Osteocyte (in vitro differentiated cells): ENCODE measurements at places on chromosomes 3 and 15. TPM values are rescaled to one million over a fixed set of nuclear protein-coding genes. Genes with fewer than 3 reads are reported as not detected.
A peak's percentile ranks its signal among the peaks of the same experiment; 100 is the strongest.

ARIH1 gene
- 166 and 172 TPM in 2 replicates for total RNA-seq

DNA sequence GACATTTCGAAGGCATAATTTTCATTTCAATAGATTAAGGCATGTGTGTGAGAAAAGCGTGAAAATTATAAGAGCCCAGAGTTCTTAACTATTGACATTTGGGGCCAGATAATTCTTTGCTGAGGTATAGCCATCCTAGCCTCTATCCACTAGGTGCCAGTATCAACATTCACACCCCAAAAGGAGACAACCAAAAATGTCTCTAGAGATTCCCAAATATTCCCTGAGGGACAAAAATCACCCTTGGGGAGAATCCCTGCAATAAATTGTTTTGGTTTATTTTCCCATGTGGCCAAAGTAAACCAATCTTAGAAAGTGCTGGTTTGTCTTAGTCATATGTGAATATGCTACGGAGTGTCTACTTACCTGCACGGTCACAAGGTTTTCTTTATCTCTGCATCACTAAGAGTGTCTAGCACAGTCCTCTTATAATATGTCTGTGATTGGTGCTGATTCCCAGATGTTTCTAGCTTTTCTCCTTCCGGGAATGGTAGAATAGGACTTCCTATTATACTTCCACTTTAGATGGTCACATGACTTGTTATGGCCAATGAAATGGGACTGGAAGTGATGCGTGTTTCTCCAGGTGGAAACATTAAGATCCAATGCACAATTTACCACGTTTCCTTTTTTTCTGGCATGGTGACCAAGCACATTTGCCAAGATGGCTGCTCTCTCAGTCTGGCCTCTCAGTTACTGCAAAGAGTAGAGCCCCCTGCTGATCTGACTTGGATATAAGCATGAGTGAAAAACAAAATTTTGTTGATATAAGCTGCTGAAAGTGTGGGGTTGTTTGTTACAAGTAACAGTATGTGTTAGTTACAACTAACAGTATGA is 8.0 kb upstream of the KBTBD8 start:
- H3K27me3 ChIP-seq, result peaks cover 34% of the 10 kb centered on the region
- no peak overlapping the region for H3K4me3 ChIP-seq
- no peak overlapping the region for H3K27ac ChIP-seq
- no peaks in the 10 kb centered on the region for H3K4me1 ChIP-seq
- no peak for DNase-seq

- H3K4me1 ChIP-seq, result peaks cover 4% of the 10 kb centered on the region
- no peaks in the 10 kb centered on the region for H3K27me3 ChIP-seq
- no peak overlapping the region for H3K27ac ChIP-seq
- no peaks in the 10 kb centered on the region for H3K36me3 ChIP-seq
- DNase-seq, result no peak
Observed at GRCh38 chr15:95565016-95565600, 765.4 kb upstream of the NR2F2 start.

DNA sequence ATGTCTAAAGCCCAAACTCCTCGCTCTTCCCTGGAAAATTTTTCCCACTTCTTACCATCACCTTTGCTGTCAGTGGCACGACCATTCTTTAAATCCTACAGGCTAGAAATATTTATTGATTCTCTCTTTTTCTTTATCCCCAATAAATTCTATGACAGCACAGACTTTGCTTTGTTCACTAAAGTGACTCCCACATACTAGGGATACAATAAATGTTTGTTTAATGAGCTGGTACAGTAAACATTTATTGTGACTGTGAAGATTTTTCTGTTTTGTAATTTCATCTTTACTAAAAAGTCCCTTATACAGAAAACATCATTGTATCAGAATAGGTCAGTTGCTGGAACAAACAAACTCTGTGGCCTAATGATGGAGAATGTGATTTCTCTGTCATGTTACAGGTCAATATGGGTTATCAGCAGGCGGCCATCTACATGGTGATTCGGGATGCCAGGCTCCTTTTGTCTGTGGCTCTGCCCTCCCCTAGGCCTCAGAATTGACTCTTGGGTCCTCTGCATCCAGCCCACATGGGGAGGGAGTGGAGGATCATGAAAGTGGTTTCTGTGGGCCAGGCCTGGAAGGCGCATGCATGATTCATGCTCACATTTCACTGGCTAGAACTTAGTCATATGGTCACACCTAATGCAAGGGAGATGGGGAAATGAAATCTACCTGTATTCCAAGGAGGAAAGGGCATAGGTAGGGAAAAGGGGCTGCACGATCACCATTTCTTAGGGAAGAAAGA is 22.7 kb upstream of the KNG1 start:
- peaks cover 25% of the 10 kb centered on the region for H3K27me3 ChIP-seq
- no peaks in the 10 kb centered on the region for H3K36me3 ChIP-seq
- H3K27ac ChIP-seq, result no peak overlapping the region
- no peak overlapping the region for H3K4me3 ChIP-seq

- peaks cover 18% of the 10 kb centered on the region for H3K4me1 ChIP-seq
- H3K27ac ChIP-seq, result no peak overlapping the region
- H3K4me3 ChIP-seq, result no peak overlapping the region
- no peaks in the 10 kb centered on the region for H3K27me3 ChIP-seq
- no peaks in the 10 kb centered on the region for H3K36me3 ChIP-seq
- DNase-seq, result no peak
Observed at GRCh38 chr3:72494626-72495025, 353.6 kb downstream of the SHQ1 start.

DNA sequence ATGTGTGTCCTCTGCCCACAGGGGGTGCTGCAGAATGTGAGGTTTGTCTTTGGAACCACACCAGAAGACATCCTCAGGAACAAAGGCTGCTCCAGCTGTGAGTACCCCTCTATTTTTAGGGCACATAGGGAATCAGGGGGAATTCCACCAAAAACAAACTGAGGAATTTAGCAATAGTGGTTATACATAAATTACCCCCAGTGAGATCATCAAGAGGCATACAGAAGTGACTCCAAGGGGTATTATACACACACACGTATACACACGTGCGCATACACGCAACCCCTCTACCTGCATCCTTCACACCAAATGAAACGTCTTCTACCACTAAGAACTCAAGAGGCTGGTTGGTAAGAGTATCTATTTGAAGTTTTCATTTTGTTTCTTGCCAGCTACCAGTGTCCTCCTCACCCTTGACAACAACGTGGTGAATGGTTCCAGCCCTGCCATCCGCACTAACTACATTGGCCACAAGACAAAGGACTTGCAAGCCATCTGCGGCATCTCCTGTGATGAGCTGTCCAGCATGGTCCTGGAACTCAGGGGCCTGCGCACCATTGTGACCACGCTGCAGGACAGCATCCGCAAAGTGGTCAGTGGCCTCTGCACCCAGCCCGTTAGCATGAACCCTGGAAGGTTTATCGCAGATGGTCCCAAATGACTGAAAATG is 2.9 kb downstream of the THBS1 start:
- H3K36me3 ChIP-seq, result peaks cover 63% of the 10 kb centered on the region
- H3K27me3 ChIP-seq, result no peaks in the 10 kb centered on the region
- H3K4me3 ChIP-seq, result peak overlapping the region; percentile 97
- no peak for DNase-seq
- peaks cover 83% of the 10 kb centered on the region for H3K4me1 ChIP-seq

DNA sequence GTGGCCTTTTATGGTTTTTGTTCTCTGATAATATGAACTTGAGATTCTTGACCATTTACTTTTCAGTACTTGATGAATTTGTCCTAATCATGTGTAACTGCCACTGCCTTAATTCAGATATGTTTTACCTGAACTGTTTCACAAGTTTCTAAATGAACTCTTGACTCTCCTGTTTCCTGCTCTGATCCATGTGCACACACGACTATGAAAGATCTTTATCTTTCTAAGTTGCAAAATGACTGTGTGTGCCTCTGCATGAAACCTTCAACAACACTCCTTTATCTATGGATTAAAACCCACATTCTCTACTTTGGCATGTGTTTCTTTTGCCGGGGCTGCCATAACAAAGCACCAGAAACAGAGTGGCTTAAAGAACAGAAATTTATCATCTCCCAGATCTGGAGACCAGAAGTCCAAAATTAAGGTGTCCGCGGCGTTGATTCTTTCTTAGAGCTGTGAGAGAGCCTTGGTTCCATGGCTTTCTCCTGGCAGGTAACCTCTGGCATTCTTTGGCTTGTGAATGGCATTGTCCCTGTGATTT is 275.0 kb downstream of the ADAMTSL3 start:
- H3K4me3 ChIP-seq, result no peak overlapping the region
- no peak overlapping the region for H3K27ac ChIP-seq

DNA sequence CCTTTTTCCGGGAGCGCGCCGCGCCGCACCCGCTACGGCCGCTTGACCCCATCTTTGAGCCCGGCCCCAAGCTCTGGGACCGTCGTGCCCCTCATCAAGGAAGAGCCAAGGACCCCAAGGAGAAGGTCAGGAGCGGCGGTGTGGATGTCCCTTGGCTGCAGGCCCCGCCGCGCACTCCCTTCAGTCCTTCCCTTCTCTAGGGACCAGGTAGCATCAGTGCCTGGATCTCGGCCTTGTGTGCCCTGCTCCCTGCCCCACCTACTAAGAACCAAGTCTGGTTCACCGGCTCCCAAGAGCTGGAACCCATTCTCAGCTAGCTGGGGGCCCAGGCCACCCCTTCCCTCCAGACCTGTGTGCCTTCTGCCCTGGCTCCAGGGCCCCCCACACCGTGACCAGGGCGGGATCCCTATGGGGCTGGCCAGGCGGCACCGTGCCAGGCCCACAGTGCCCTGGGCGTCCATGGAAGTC is 69.3 kb upstream of the CGNL1 start:
- H3K36me3 ChIP-seq, result no peaks in the 10 kb centered on the region
- peaks cover 21% of the 10 kb centered on the region for H3K4me1 ChIP-seq
- peak overlapping the region; percentile 77 for H3K4me3 ChIP-seq
- peak overlapping the region; percentile 89 for H3K27ac ChIP-seq
- DNase-seq, result no peak
